Heart left ventricle (tissue), 16 donors: ENCODE measurements at places on chromosomes 11 and 22. TPM values are rescaled to one million over a fixed set of nuclear protein-coding genes. Genes with fewer than 3 reads are reported as not detected.
A peak's percentile ranks its signal among the peaks of the same experiment; 100 is the strongest.

- DNase-seq, result no peak
Observed at GRCh38 chr11:117973503-117973860, 12.7 kb upstream of the IL10RA start.

- peak; percentile 80 for DNase-seq
Observed at GRCh38 chr11:62602141-62603071, 741 bp upstream of the MTA2 start.

- DNase-seq, result no peak
Observed at GRCh38 chr11:79199729-79200354, 241.0 kb downstream of the TENM4 start.

DNA sequence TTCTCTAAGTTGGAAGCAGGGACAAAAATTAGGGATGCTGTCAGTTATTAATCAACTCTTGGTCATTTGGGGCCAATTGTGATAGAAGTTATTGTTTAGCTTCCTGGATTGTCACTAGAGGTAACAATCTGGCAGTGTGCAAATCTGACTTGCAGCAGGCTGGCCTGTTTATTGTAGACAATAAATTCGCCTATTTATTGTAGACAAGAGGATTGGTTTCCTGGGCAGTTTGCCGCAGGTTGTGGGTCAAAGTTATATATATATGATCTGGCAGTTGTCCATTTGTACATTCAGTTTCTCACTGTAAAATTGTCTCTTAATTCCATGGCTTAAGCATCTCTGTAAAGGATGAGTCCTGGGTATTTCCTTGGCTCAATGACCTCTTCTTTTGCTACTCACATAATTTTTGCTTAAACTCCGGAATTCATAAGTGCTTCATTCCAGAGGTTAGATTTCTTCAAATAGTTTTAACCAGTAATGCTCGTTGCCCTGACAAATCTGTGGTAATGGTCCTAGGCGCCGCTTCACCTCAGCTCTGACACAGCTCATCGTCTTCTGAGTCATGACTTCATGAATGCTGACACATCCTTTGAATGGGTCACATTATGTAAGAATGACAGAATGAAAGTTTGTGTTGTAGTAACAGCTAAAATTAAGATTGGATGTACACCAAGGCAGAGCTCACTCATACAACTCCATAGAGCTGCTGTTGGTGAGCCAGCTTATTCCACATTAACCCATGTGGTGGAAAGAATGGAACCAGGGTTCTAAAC lies 7.8 kb upstream of the MMP3 start:
- no peak for DNase-seq

GRCh38 chr11:86418917-86419316 lies 44.2 kb downstream of the CCDC81 start:
- no peak for DNase-seq

- no peak for DNase-seq
Observed at GRCh38 chr11:45650166-45651095, 15.0 kb downstream of the CHST1 start.

DNA sequence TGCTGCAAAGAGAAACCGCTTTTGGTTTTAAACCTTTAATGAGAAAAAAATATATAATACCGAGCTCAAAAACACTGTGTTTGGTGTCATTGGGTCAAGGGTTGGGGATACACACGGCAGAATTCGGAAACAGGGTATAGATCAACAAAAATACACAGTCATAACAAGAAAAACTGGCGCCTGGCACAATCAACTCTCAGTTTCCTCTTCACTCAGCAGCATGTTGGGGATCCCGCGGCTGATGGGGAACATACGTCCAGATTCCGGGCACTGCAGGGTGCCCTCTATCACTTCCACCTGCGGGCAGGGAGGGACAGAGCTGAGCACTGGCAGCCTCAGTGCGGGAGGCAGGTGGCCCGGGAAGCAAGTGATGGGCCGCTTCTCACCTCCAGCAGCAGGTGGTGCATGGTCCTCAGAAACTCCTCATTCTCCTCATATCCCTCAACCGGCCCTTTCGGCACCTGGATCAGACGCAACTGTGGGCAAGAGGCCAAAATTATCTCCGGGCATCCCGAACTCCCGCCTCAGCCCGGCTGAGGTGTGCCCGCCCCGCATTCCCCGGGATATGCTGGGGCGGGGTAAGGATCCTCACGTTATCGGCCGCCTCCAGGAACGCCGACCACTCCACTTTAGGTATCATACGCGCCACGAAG lies 561 bp downstream of the TRMT112 start:
- DNase-seq, result no peak

Gene TTLL1
- polyA plus RNA-seq, result 4.7 TPM

Gene RIMBP3C
- polyA plus RNA-seq, result not detected

Gene DBX1
- not detected for polyA plus RNA-seq

Gene PHF21B
- polyA plus RNA-seq, result 0.04 TPM
